ENCODE measurements at places on chromosomes 4 and X.

- DNase-seq: no peak
These were observed 6.7 kb downstream of the ZNF81 start for GRCh38 chrX:47843363-47843762.

DNA sequence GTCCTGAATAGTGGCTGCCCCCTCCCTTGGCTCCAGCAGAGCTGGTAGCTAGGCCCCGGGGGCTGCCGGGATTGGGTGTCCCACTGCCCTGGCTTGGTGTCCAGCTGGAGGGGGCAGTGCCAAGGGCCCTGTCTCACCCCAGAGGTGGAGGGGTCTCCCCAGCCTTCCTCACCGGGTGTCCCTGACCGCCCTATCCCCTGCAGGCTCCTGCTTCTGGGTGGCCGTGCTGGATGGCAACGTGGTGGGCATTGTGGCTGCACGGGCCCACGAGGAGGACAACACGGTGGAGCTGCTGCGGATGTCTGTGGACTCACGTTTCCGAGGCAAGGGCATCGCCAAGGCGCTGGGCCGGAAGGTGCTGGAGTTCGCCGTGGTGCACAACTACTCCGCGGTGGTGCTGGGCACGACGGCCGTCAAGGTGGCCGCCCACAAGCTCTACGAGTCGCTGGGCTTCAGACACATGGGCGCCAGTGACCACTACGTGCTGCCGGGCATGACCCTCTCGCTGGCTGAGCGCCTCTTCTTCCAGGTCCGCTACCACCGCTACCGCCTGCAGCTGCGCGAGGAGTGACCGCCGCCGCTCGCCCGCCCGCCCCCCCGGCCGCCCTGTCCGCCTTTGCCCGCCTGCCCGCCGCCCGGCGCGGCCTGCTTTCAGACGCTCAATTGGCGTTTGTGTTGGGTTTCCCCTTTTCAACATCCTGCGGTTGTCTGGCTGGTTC is 4.6 kb downstream of the NAT8L start:
- no peak for DNase-seq

DNA sequence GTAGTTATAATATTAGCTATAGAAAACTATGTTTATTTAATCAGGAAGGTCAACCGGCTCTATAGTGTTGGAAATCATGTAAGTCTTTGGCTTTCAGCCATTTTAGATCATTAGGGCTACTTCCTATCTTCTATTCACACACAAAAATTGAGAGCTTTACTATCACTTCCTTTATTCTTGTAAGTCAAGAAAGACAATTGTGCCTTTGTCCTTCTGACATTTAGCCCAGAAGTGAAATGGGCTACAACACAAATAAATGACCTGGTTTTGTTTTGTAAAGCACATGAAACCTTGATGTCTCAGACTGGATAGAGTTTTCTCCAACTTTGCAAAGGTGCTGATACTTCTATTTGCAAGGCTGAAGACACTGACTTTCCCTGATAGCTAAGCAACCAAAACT is 122.4 kb upstream of the ACSL4 start:
- no peak for DNase-seq

DNA sequence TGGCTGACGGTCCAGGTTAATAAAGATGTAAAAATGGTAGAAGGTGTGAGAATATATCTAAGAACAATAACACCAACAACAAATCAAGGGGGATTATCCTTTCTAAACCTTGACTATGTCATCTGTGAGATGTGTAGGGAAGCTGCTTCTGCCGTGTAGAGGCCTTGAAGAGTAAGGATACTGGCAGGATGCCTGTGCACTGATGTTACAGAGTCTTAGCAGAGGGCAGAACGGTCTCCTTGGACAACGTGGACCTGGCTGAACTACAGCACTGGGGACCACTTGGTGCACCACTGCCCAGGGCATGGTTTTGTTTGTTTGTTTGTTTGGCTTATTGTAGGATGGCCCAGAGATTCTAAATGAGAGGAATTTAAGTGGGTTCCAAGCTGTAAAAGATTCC is 33.5 kb downstream of the GPAT3 start:
- DNase-seq: no peak

GRCh38 chrX:47612418-47612817 is 7.2 kb downstream of the SYN1 start:
- no peak for DNase-seq

DNA sequence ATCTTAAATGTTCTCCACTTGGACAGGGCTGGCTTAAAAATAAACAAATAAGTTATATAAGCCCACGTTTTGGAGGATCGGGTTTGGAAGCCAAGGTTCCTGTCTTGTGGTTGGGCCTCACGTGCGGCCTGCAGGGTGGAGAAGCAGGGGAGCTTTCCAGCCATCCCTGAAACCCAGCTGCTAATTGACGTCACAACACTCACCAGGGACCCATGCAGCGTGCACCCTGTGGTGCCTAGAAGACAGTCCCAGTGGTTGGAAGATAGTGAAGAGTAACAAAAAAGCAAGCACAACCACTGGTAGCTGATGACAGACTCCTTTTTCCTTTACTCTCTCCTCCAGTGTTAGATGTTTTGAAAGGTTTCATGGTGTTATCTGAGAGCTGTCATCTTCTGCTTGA is 142.0 kb upstream of the RBPJ start:
- DNase-seq: no peak

- DNase-seq: no peak
These were observed 54.9 kb downstream of the PHOX2B start for GRCh38 chr4:41693629-41694028.

DNA sequence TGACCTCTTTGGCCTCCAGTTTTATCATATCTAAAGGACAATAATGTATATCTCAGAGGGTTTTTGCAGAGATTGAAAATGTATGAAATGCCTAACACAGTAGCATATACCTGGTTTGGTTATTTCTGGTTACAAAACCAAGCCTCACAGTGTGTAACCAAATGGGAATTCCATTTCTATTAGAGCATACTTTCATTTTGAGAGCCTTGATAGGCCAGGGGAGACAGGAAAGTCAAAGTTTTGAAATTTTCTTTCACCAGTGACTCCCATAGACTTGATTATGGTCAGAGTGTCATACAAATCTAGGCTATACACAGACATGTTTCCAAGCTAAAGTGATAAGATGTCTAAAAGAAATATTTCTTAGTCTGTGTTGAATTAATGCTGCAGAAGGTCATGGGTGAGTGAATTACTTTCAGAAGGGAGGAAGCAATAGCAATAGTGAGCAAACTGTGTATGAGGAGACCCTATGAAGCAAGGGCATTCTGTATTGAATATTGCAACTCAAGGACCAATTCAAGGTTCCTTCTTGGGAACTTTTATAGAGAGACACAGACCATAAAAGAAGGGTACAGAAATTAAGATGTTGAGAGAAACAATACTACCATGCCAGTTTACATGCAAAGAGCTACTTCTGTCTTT is 151.1 kb downstream of the PDE5A start:
- DNase-seq: no peak

- DNase-seq: no peak
These were observed 375.6 kb downstream of the FBXW7 start for GRCh38 chr4:152160225-152160800.

- peak; percentile 28 for DNase-seq
These were observed 599.0 kb downstream of the RAB28 start for GRCh38 chr4:12884846-12885796.

GRCh38 chr4:21775703-21776102 is 172.9 kb downstream of the KCNIP4 start:
- DNase-seq: no peak

DNA sequence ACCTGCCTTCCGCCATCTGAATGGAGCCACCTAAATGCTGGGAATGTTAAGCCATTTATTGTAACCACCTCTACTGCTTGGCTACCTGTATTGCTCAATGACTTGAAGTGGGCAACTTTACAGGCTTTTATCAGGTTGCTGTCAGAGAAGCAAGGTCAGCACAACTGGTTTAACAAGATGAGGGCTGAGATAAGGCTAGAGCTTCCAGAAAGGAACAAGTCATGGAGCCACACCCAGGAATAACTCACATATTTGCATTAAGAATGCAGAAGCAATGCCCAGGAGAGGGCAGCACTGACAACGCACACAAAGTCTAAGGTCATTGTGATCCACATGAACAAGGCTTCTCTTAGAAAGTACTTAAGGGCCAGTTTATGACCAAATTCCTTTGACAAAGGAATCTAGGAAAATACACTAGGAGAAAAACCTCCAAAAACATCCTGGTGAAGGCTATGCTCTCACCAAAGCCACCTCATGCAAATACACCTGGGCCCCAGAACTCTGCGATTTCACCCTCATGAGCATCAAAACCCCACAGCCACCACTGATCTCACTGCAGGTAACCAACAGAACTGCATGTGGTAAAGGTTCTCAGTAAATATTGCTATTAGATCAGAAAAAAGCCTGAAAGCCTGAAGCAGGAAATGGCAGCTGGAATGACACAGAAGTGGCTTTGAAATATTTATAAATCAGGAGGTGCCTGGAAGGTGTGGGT is 15.0 kb upstream of the STS start:
- DNase-seq: no peak

DNA sequence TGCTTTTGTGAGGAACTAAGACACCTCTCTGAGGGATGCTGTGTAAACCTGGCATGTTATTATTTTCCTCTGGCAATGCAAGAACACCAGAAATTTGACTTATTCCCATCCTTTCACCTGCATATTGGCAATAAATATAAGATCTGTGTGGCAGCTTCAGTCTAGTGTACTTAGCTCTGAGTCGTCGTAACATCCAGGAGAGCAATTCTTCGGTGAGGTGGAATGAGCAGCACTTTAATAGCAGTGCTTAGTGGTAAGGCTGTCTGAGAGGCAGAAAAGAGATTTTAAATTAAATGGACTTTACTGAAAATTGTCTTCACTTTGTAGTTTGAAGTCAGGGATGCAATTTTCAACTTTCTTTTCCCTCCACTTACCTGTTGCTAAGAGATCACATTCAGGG is 344.9 kb downstream of the PCDH7 start:
- no peak for DNase-seq

DNA sequence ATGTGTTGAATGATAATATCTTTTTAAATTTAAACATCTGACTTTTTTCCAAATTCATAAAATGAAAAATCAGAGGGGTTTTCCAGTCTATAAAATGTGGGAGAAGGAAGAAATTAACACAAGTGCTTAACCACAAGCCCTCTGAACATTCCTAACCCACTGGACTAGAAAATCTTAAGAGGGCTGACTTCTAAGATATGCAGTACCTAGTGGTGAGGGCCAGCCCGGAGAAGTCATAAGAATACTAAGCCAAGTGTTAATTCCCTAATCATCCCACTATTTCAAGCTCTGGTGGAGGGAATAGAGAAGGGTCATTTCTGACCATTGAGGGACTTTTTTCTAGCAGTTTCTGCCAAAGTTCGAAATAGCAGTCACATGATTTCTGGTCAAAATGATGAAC is 86.9 kb upstream of the NEIL3 start:
- no peak for DNase-seq

GRCh38 chr4:7811536-7812191 is 128.0 kb downstream of the AFAP1 start:
- no peak for DNase-seq

GRCh38 chr4:40719008-40719623 is 30.6 kb upstream of the NSUN7 start:
- DNase-seq: no peak

DNA sequence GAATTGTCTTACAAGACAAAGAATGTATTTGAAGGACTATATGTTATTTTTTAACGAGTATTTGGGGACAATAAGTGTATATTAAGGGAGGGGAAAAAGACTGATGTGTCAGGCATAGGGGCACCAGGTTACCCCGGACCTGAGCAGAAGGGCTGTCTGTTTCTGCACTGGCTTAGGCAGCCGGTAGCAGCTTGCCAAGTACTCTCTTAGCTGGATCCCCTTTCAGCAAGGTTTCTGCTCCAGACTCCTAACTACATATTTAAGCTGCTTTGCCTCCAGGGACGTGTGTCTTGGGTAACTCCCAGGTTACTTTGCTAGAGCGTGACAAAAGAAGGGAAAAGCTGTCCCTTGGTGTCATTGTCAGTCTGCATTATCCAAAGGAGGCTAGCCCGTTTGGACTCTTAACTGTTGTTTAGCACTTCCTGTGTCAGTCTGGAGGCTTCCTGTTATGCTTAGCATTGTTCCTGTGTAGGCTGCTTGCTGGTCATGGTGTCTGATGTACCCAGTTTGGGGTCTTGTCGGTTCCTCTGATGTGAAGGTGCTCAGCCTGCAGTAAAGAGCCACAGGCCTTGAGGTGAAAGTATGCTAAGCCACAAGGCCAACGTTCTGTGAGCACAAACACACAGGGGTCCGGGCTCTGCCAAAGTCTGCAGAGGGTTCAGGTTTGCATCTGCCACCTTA is 11.6 kb downstream of the CXCR3 start:
- no peak for DNase-seq

- DNase-seq: no peak
These were observed 27.8 kb downstream of the ELF4 start for GRCh38 chrX:130082244-130083106.

GRCh38 chr4:134537701-134538100 is 336.1 kb upstream of the PABPC4L start:
- no peak for DNase-seq

- DNase-seq: no peak
These were observed 35.7 kb downstream of the NHS start for GRCh38 chrX:17410651-17411050.

DNA sequence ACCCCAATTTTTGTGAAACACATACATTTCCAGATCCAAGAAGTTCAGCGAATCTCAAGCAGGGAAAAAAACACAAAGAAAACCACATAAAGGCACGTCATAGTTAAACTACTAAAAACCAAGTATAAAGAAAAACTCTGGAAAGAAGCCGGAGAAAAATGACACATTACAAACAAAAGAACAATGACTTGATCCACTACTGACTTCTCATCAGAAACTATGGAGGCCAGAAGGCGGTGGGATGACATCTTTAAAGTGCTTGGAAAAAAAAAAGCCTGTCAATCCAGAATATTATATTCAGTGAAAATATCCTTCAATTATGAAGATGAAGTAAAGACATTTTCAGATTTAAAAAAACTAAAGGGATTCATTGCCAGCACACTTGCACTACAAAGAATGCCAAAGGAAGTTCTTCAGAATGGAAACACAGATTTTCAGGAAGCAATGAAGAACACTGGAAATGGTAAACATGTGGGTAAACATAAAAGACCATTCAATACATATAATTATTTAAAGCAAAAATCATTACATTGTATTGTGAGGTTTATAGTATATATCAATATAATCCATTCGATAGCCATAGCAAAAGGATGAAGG is 32.6 kb upstream of the PPP2R2C start:
- DNase-seq: no peak

- DNase-seq: no peak
These were observed 209.5 kb upstream of the PPP3CA start for GRCh38 chr4:101556842-101557241.

DNA sequence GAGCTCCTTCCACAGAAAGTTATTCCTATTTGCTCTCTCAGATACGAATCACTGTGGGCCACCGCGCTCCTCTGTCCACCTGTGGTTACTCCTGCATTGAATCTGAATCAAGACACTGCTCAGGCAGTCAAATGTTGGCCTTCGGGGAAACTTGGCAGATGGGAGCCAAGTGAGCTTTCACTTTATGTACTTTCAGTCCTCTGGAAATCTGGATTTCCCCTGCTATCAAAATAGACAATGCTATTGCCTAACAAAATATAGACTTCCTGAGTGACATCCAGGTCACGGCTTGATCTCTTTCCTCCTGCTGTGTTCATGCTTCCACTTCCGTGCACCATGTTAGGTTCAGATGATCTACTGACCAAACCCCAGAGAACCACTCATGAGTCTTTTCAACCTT is 43.8 kb downstream of the FHL1 start:
- DNase-seq: no peak
